EL (cell line): ENCODE measurements at places on chromosomes 6 and 20.

- peak; percentile 86 for DNase-seq
These were observed 33.1 kb upstream of the TMEM30A start for GRCh38 chr6:75317503-75318206.

DNA sequence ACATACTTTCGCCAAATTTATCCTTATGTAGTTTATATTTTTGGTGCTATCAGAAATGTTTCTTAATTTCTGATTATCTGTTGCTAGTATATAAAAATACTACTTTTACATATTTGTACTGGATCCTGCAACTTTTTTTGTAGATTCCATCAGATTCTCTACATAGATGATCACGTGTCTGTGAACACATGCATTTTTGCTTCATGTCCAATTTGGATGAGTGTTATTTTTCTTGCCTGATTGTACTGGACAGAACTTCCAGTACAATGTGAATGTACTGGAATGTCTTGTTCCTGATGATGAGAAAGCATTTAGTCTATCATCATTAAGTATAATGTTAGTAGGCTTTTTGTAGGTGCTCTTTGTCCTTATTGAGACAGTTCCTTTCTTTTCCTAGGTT lies 25.0 kb upstream of the SSR1 start:
- no peak for DNase-seq

GRCh38 chr6:73556836-73557235 lies 36.0 kb upstream of the EEF1A1 start:
- DNase-seq: no peak

DNA sequence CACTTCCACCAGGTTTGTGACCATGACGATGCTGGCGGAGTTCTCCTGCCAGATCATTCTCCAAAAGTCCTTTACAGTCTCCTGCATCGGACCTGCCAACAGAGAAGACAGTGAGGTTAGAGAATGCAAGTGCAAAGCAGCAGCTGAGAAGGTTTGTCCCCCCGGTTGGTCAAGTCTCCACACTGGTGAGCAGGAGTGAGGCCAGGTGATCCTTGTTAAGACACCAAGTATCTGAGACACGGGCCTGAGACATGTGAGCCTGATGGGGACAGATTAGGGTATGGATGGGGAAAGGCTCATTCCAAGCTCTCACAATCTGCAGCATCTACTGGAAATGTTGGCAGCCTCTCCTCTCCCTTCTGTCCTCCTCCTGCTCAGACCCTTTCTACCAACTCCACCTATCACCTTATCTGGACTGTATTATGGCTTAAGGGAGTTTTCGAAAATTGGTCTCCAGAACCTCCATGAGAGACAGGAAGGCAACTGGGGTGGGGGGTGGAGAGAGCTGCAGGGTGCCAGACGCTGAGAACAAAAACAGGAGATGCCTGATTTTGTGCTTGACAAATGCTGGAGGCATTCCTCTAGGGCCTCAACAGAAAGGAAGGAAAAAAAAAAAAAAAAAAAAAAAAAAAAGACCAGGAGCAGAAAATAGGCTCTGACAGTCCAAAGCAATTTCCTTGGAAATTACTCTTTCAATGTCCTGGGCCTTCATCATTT lies 500.4 kb upstream of the CHD6 start:
- DNase-seq: no peak

DNA sequence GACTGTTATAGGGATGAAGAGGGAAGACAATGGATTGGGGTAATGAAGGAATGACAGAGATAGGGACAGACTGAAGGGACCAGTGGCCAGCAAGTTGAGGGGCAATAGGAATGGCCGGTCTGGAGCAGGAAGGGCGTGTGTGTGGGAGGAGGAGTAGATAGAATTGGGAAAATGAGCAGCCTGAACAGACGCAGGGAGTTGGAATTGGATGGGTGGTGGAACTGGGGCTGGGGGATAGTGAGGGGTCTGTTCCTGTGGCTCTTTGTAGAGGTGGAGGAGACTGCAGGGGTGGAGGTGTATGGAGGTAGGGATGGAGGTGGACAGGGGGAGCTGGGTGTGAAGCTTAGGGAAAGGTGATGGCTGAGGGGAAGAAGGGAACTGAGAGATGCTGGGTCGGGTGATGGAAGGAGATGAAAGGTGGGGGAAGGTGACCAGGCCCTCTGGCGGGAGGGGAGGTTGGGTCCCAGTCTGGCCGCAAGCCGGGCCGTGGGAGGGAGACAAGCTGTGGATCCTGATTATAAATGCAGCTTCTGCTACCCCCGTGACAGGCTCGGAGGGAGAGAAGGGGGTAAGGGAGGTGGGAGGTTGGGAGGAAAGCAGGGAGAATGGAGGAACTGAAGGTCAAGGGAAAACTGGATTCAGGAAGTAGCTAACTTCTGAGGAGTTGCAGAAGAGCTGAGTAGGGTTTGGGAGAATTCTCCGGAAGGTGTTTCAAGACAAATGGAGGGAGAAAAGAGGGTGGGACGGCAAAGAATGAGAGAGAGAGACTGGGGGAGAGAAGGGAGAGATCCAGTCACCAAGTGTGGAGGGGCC lies 5.2 kb downstream of the SYNGAP1 start:
- no peak for DNase-seq

- DNase-seq: no peak
These were observed 62.3 kb downstream of the TRMT11 start for GRCh38 chr6:126048635-126049034.

DNA sequence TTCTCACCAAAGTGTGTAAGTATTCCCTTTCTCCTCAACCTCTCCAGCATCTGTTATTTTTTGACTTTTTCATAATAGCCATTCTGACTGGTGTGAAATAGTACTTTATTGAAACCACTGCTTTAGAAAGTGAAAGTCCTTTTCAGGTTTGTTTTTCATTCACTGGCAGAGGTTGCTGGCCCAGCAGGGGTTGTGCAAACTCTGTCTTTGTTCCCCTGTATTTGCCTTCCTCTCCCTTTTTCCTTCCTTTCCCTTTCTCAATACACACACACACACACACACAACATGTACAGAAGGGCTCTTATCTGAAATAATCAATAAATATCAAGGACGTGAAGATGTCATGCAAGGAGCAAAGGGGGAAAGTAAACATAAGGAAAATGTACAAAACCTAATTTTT lies 99.8 kb downstream of the LY86 start:
- DNase-seq: no peak

DNA sequence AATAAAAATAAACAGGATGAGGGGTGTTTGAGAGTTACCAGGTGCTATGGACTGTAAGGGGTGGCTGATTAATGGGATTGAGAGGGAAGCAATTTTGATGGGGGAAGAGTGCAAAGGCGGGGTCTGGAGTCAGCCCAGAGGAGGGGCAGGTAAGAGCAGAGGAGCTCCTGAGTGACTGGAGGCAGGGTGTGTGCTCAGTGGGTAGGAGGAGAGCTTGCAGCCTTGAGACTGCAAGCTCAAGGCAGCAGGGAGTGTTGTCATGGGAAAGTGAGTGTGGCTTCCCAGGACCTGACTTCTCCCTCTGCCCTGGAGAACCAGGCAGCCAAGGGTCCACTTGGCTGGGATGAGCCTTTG lies 54.2 kb downstream of the RAB44 start:
- DNase-seq: no peak

GRCh38 chr6:11727998-11728961 lies 50.3 kb downstream of the ADTRP start:
- DNase-seq: no peak

- peak; percentile 66 for DNase-seq
These were observed 12.5 kb upstream of the TMEM30A start for GRCh38 chr6:75296811-75297779.

DNA sequence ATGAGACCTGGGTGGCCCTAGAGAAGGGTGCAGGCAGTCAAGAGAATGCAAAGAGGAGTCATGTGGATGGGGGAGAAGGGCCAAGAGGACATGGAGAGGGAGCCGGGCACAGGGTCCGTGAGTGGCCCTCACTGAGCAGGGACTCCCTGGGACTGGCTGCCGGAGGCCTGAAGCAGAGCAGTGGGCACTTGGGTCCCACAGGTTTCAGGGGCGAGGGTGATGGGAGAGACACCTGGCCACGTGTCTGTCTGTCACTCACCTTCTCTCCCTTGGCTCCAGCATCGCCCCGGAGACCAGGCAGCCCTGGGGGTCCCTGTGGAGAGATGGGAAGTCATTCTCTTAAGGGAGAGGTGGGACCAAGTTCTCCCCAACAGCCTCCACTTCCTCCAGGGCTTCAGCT lies 25.5 kb downstream of the COL11A2 start:
- no peak for DNase-seq

DNA sequence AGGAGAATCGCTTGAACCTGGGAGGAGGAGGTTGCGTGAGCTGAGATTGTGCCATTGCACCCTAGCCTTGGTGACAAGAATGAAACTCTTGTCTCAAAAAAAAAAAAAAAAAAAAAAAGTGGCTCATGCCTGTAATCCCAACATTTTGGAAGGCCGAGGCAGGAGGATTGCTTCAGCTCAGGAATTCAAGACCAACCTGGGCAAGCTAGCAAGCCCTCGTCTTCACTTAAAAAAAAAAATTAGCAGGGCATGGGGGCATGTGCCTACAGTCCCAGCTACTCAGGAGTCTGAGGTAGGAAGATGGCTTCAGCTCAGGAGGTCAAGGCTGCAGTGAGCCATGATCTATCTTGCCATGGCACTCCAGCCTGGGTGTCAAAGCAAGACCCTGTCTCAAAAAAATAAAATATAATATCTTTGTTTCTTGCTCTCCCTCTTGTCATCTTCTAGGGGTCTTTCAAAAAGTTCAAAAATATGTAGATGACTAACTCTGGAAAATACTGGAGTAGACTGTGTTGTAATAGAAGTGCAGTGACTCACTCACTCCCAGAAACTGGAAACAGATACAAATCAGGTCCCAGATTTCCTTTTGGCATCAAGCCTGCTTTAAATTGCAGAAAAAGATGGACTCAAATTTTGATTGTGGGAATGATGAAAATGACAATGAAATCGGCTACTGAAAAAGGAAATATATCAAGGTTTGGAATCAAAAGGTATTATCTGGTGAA lies 2.8 kb upstream of the GINM1 start:
- DNase-seq: peak; percentile 86

DNA sequence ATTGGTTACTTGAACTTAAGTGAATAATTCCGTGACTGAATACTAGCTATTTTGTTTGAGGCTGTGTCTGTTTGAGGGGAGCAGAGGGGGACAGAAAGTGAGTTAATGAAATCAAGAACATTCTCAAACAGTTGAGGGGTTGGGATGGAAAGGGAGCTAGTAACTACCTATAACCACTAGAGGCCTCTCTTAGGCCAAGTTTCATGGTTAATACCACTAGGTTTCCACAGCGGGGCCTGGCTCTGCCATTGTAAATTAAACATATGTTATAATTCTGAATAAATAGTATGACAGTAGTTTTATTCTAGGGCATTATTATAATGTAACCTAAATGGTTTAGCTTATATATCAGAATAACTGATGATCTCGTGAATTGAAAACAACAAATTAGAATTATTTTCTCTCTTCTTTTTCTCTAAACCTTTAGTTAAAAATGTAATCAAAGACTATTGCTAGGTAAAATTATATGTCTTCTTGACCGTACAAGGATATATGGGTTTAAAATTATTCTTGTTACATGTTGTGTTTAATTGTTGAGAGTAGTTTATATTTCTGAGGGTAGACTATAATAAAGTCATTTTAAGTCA lies 108.1 kb downstream of the BCKDHB start:
- peak; percentile 55 for DNase-seq

GRCh38 chr6:24882295-24882694 lies 53.5 kb downstream of the RIPOR2 start:
- DNase-seq: peak; percentile 22

DNA sequence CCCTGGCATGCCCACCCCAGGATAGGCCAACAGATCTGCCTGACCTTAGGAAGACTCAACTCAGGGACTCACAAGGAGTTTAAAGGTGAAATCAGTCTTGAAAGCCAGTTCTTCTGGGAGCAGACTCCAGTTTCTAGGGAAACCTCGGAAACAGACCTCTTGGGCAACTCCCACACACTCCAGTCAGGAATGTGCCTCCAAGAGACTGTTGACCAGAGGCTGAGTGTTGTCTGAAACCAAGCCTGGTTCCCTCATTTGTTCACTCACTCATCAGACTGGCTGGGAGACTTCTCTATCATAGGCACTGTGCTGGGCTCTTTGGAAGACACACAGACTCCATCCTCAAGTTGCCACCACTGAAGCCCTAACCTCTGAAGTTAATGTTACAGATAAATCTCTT lies 1.8 kb downstream of the TREM1 start:
- DNase-seq: peak; percentile 10

- no peak for DNase-seq
These were observed 15.0 kb downstream of the PBOV1 start for GRCh38 chr6:138203315-138203714.

DNA sequence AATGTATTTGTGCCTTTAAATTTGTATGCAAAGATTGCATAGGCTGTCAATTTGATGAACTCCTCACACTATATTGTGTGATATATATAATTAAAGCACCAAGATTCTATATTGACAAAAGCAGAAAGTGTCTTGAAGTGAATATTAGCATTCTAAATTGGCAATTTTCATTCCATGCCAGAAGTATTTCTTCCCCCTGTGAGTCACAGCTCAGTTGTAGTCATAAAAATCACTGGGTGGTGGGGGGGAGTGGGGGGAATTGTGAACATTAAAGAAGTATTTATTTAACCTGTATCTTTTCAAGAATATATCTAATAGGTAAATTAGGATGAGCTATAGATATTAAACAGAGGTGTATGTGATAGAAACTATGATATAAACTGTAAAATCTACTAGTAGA lies 3.1 kb upstream of the ARMC2 start:
- DNase-seq: no peak

- DNase-seq: no peak
These were observed 26.1 kb upstream of the IPCEF1 start for GRCh38 chr6:154382740-154383139.

DNA sequence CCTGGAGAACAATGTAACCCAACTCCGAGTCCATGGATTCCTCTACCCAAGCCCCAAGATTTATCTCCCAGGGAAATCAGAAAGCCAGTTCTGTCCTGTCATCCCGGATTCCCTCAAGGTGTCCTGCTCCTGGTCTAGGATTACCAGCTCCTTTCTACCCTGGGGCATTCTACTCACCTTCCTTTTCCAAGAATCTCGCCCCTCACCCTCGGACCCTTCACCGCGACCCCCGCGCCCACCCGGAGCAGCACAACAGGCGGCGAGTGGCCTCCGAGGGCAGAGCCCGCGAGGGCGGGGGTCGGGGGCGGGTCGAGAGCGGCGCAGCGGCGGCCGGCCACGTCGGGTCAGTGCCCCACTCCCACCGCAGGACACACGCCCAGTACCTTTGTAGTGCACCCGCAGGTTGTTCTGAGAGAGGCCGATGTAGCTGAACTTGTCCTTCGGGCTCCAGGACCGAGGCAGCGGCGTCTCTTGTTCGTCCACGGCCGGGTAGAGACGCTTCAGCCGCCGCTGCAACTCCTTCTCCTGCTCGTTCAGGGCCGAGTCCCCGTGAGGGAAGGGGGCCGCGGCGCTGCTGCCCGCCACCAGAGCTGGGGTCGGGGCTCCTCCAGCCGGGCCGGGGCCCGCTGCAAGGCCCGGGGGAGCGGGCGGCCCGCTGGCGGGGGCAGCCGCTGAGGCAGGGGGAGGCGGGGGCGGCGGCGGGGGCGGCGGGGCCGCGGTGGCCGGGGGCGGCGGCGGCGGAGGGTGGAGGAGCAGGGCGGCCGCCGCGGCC lies 897 bp downstream of the RANBP9 start:
- DNase-seq: peak; percentile 31

DNA sequence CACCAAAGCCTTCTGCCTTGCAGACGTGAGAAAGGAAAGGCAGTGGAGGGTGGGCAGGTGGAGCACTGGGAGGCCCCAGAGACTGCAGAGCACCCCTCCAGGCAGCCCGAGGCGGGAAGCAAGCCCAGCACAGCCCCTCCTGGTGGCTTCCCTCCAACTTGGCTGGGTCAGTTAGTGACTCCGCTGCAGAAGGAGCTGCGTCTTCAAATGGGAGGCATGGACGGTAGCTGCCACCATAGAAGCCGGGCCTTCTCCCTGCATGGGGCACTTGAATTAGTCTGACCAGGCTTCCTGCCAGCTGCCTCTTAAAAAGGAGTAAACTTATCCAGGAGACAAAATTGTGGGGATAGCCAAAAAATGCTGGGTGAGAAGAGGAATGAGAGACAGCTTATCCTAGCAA lies 88.0 kb upstream of the RPS6KA2 start:
- DNase-seq: no peak
